CD4-positive, alpha-beta memory T cell (primary cell): ENCODE measurements at places on chromosomes 11 and 22. TPM values are rescaled to one million over a fixed set of nuclear protein-coding genes. Genes with fewer than 3 reads are reported as not detected.

- H3K27me3 ChIP-seq, result no peaks in the 10 kb centered on the region
Observed at GRCh38 chr22:30275625-30276024, 9.0 kb upstream of the OSM start.

WBP2NL gene
- total RNA-seq, result 3.5 TPM

FKBP2 gene
- total RNA-seq, result 46.4 TPM

DNA sequence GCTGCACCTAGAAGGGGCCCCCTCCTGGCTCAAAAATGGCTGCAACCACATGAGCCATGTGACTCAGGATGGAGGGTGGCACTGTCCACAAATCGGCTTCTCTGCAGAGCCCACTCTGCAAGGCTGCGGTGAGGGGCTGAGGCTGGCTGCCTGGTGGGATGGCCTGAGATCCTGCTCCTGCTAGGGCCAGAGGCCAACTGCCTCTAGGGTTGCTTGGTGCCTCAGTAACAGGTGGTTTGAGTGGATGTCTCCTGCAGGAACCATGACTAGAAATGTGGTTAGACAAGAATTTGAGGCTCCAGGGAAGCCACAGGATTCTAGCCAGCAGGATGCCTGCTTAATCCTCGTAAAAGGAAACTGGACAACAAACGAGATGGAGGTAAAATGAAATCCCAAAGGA is 17.1 kb downstream of the PATZ1 start:
- peaks cover 71% of the 10 kb centered on the region for H3K36me3 ChIP-seq
- no peak overlapping the region for H3K4me3 ChIP-seq
- DNase-seq, result no peak
- H3K4me1 ChIP-seq, result no peaks in the 10 kb centered on the region
- H3K27ac ChIP-seq, result no peak overlapping the region

- no peak overlapping the region for H3K4me3 ChIP-seq
- no peak overlapping the region for H3K27ac ChIP-seq
- DNase-seq, result peak; percentile 20
- H3K36me3 ChIP-seq, result no peaks in the 10 kb centered on the region
Observed at GRCh38 chr22:44972363-44973083, 37.3 kb downstream of the PHF21B start.

DNA sequence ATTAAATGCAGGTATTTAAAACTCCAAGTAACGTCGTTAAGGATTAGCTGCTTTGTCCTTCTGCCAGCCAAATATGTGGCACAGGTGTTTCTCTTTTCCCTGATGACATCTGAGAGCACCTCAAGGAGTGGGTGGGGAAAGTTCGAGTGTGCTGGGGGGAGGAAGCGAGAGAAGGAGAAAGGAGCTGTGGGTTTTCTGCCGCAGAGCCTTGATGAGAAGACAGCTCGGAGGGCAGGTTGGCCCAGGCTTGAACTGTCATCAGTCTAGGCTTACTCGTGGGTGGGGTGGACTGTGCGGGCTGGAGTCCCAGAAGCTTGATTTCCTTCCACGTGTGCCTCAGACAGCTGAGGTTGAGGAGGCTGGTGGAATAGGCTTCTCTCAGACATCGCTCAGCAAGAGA is 15.2 kb upstream of the SORL1-AS1 start:
- no peaks in the 10 kb centered on the region for H3K27me3 ChIP-seq
- peak; percentile 77 for DNase-seq
- H3K36me3 ChIP-seq, result peaks cover 26% of the 10 kb centered on the region
- H3K4me3 ChIP-seq, result no peak overlapping the region
- peak overlapping the region; percentile 57 for H3K27ac ChIP-seq

POLDIP3 gene
- total RNA-seq, result 80.6 TPM

DNA sequence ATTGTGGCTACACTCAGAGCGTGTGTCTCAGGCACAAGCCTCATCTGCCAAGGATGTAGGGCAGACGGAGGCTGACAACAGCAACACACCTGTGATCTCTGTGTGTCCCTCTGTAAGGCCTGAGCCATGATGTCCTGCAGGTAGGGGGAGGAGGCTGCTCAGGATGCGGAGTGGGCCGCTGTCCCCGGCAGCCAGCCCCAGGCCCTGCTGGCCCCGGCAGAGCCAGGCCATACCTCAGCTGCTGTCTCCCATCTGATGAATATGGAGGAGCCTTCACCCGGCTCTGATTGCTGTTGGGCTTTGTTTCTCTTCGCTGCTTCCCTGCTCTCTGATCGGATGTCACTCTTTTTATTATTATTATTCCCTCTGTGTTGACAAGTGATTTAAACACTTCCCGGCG is 83.6 kb upstream of the NCAM1 start:
- no peak overlapping the region for H3K4me3 ChIP-seq
- H3K27me3 ChIP-seq, result no peaks in the 10 kb centered on the region
- H3K27ac ChIP-seq, result no peak overlapping the region
- no peaks in the 10 kb centered on the region for H3K4me1 ChIP-seq

GRCh38 chr11:15889363-15890030 is 466.8 kb downstream of the SOX6 start:
- H3K27me3 ChIP-seq, result no peaks in the 10 kb centered on the region
- no peak for DNase-seq
- no peaks in the 10 kb centered on the region for H3K36me3 ChIP-seq
- no peak overlapping the region for H3K4me3 ChIP-seq
- no peaks in the 10 kb centered on the region for H3K4me1 ChIP-seq

DNA sequence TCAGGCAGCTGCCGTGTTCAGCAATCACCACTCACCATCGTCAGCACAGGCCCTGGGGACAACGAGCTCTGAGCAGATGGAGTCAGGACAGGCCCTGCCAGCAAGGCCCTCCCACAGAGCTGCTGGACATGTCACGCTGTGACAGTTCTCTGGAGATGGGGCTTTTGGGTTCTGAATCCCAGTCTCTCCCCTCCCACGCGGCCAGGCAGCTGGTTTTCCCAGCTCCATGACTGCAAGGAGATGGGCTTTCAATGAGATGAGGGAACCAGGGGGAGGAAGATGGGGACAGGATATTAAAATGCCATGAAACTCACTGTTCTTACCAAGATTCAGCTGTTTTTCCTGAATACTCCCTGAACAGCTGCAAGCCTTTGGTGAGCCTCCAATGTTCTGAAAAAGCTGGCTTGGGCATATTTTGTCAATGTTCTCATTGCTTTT is 305.9 kb downstream of the BRD1 start:
- no peaks in the 10 kb centered on the region for H3K4me1 ChIP-seq
- no peak overlapping the region for H3K4me3 ChIP-seq
- H3K27ac ChIP-seq, result no peak overlapping the region
- H3K27me3 ChIP-seq, result no peaks in the 10 kb centered on the region
- H3K36me3 ChIP-seq, result no peaks in the 10 kb centered on the region

- H3K4me1 ChIP-seq, result no peaks in the 10 kb centered on the region
- no peak for DNase-seq
- no peaks in the 10 kb centered on the region for H3K27me3 ChIP-seq
- no peaks in the 10 kb centered on the region for H3K36me3 ChIP-seq
- no peak overlapping the region for H3K4me3 ChIP-seq
Observed at GRCh38 chr22:48695731-48696305, 1131.9 kb downstream of the BRD1 start.

IGSF9B gene
- 38.6 TPM for total RNA-seq

DNA sequence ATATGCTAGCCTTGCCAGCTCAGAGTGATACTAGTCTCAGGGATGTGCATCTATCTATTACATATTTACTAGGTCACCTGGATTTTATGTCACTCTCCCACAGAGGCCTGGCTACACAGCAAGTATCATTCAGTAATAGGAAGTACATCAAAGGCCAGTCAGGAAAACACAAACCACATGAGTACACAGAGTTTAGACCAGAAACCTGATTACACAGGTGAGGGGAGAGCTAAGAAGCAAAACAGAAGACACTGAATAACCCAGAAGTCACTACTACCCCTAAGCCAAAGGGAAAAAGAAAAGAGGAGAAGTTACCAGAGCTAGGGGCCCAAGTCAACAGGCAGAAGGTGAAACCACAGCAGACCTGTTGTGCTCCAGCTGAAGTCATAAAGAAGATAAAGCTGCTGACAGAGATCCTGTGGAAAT is 13.3 kb downstream of the LPXN start:
- no peak overlapping the region for H3K4me3 ChIP-seq
- H3K27ac ChIP-seq, result peak overlapping the region; percentile 15
- peaks cover 72% of the 10 kb centered on the region for H3K4me1 ChIP-seq
- H3K27me3 ChIP-seq, result no peaks in the 10 kb centered on the region
- peak; percentile 27 for DNase-seq

- no peaks in the 10 kb centered on the region for H3K4me1 ChIP-seq
- no peak overlapping the region for H3K27ac ChIP-seq
- H3K36me3 ChIP-seq, result no peaks in the 10 kb centered on the region
- no peak overlapping the region for H3K4me3 ChIP-seq
- DNase-seq, result no peak
- no peaks in the 10 kb centered on the region for H3K27me3 ChIP-seq
Observed at GRCh38 chr22:19011075-19011474, 75.0 kb upstream of the PRODH start.

GPHA2 gene
- not detected for total RNA-seq

- H3K27me3 ChIP-seq, result no peaks in the 10 kb centered on the region
- no peaks in the 10 kb centered on the region for H3K4me1 ChIP-seq
- no peaks in the 10 kb centered on the region for H3K36me3 ChIP-seq
- H3K27ac ChIP-seq, result no peak overlapping the region
- no peak overlapping the region for H3K4me3 ChIP-seq
- no peak for DNase-seq
Observed at GRCh38 chr11:78332174-78332866, 85.3 kb downstream of the GAB2 start.

- DNase-seq, result no peak
Observed at GRCh38 chr11:77783025-77783424, 37.5 kb downstream of the RSF1 start.

C11orf87 gene
- total RNA-seq, result not detected

DNA sequence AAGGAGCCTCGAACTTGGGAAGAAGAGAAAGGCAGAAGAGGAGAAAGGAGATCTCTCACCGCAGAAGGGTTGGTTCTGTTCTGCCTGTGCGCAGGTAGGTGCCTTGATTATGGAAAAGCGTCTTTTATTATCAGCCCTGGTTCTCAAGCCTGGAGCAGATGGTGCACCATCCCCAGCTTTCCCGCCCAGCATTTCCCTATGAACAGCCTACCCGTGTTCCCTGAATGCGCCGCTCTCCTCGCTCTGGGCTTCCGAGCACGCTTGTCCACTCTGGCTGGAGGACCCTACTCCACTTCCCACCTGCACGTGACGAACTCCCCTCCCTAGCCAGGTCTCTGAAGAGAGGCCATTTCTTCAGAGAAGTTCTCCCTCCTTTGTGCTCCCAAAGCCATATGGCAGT is 15.2 kb downstream of the IGSF9B start:
- H3K36me3 ChIP-seq, result no peaks in the 10 kb centered on the region
- no peak overlapping the region for H3K4me3 ChIP-seq
- no peak overlapping the region for H3K27ac ChIP-seq
- DNase-seq, result no peak
- peaks cover 40% of the 10 kb centered on the region for H3K4me1 ChIP-seq
- H3K27me3 ChIP-seq, result no peaks in the 10 kb centered on the region

SLC22A9 gene
- not detected for total RNA-seq

GRCh38 chr11:75472081-75472732 is 39.2 kb upstream of the KLHL35 start:
- H3K4me1 ChIP-seq, result peaks cover 24% of the 10 kb centered on the region
- no peaks in the 10 kb centered on the region for H3K27me3 ChIP-seq
- peaks cover 11% of the 10 kb centered on the region for H3K36me3 ChIP-seq
- no peak overlapping the region for H3K4me3 ChIP-seq
- no peak for DNase-seq

ART5 gene
- not detected for total RNA-seq

DNA sequence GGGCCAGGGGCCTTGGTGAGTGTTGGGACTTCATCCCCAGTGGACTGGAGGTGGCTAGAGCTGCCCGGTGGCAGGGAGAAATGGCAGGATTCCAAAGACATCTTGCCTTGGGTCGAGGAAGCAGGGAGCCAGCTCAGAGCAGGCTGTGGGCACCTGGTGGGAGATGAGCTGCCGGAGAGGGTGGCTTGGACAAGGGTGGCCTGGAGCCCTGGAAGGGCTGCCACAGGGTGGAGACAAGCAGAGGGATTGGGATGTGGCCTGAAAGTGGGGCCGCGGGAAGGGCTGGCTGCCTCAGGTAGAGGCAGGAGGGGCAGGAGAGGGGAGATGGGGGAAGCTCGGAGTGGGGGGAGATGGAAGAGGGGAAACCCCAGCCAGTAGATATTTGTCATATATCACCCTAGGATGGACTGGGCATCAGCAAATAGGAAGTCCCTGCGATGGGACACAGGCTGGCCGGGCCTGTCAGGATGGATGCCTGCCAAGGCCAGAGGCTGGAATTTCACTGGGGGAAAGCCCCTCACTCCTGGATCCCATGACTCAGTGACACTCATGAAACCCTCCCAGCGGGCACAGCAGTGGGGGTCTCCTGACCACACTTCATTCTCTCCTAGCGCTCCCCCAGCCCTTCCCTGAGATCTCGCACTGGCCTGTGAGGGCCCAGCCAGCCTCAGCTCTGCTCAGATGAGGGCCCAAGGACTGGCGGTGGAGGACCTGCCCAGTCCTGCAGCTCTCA is 72.0 kb upstream of the SHISAL1 start:
- H3K27ac ChIP-seq, result no peak overlapping the region
- no peaks in the 10 kb centered on the region for H3K27me3 ChIP-seq
- no peak for DNase-seq
- H3K36me3 ChIP-seq, result no peaks in the 10 kb centered on the region

DDTL gene
- total RNA-seq, result 6.1 TPM

DNA sequence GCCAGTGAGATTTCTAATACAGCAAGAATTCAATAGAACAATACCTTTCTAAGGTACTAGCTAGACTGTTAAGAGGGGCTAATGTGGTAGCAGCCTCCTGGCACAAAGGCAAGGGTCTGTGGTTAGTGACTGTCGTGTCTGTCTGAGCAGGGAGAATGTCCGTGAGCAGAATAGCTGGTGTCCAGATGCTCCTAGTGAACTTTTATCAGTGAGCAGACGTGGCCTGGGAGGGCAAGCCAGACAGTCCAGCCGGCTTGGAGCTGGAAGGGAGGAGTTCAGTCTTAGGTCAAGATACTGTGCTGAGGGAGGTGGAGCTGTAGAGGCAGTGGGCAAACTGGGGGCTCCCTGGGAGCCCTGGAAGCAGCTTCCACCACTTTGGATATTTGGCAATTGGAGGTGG is 138.6 kb downstream of the TEAD1 start:
- H3K27me3 ChIP-seq, result no peaks in the 10 kb centered on the region
- H3K4me3 ChIP-seq, result no peak overlapping the region
- H3K36me3 ChIP-seq, result no peaks in the 10 kb centered on the region
- H3K27ac ChIP-seq, result no peak overlapping the region
- DNase-seq, result no peak
- peaks cover 11% of the 10 kb centered on the region for H3K4me1 ChIP-seq

- H3K36me3 ChIP-seq, result no peaks in the 10 kb centered on the region
- no peak overlapping the region for H3K4me3 ChIP-seq
- DNase-seq, result no peak
- no peaks in the 10 kb centered on the region for H3K27me3 ChIP-seq
- H3K4me1 ChIP-seq, result no peaks in the 10 kb centered on the region
Observed at GRCh38 chr22:28702891-28703290, 23.3 kb upstream of the TTC28 start.

- H3K27ac ChIP-seq, result peak overlapping the region; percentile 77
- peaks cover 17% of the 10 kb centered on the region for H3K36me3 ChIP-seq
- peaks cover 22% of the 10 kb centered on the region for H3K4me1 ChIP-seq
Observed at GRCh38 chr22:23894710-23895598, 771 bp downstream of the MIF start.

PHETA2 gene
- total RNA-seq, result 1.7 TPM

- H3K4me3 ChIP-seq, result no peak overlapping the region
- H3K4me1 ChIP-seq, result no peaks in the 10 kb centered on the region
- DNase-seq, result no peak
Observed at GRCh38 chr11:45414088-45414487, 127.9 kb upstream of the SYT13 start.
